ENCODE measurements at places on chromosomes 12 and 14. TPM values are rescaled to one million over a fixed set of nuclear protein-coding genes. Genes with fewer than 3 reads are reported as not detected.

DNA sequence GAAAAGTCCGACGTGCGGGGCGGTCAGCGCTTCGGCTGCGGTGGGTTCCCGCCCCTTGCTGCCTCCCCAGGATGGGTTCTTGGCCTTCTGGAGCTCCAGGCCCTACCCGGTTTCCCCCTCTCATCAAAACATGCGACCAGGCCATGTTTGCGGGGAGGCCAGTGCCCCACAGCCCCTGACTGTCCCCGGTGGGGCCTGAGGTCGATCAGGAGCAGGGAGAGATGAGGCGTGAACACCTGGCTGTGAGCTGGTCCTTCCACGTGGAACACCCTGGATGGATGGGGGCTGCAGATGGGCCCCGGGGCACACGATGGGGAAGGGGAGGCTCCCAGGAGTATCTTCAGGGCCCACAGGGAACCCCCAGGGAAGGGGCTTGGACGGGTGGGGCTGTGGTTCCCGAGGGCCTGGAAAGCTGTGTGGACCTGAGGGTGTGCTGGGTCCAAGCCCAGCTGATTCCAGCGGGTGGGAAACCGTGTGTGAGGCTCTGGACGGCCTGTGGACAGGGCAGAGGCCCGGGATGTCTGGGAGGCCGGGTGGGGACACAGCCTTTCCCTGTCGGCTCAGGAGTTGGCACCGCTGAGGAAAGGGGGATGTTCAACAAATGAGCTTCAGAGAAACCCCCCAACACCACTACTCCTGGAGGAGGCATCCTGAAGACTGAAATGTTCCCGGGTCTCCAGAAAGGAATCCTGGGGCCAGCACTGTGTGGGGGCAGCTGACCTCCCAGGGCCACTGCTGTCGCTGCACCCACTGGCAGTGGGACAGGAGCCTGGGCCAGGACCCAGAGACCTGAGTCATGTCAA is 187.0 kb upstream of the C14orf180 start:
- DNase-seq, result no peak

DNA sequence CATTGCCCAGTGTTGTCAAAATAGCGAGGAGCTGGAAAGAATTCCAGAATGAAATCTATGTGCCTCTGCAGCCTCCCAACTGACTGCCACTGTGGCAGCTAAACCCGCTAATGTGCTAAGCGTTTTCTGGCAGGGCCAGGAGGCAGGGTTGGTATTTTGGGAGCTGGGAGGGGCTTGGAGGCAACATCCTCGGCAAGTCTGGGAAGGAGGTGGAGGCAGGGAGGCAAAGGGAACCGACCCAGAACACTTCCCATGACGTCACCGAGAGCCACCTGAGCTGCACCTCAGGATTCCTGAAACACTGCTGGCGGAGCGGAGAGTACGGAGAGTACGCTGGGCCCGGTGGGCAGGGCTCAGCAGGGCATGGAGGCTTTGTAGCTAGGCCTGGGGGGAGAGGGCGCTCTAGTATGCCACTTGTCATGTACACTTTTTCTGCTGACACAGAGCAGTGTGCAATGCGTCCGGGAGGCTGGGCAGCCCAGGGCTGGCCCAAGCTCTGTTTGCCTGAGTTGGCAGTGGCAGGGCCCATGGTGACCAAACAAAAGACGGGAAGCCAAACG is 81.5 kb downstream of the DPF3 start:
- DNase-seq, result peak; percentile 63

GRCh38 chr12:112969547-112970306 is 8.6 kb upstream of the OAS2 start:
- DNase-seq, result no peak

DNA sequence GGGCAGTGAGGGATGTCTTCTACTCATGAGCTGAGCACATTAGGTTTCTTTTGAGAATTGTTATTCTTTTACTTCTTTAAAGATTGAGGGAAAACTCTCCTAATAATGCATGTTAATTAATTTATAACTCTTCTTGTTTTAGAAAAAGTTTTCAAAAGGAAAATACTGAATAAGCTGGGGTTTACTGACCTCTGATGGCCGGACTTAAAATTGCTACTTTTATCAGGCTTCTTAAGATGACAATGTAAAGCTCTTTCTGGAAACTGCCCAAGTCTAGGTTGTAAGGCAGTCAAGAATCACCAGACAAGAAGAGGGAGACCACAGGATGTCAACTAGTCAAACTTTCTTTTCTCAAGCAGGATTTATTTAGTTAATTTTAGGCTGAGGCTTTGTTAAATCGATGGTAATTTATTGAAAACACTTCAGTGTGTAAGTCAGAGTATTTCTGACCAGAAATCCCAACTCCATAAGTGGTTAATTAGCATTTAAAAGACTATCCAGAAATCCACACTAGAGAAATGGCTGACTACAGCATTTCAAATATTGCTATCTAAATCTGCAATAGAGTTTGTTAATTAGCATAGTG is 82.1 kb downstream of the AVPR1A start:
- DNase-seq, result peak; percentile 63

GRCh38 chr14:61812347-61813095 is 50.3 kb downstream of the SNAPC1 start:
- no peak for DNase-seq

- DNase-seq, result no peak
Observed at GRCh38 chr12:2047752-2048151, 5.0 kb upstream of the CACNA1C start.

- DNase-seq, result no peak
Observed at GRCh38 chr14:74612350-74613021, 449 bp upstream of the LTBP2 start.

DNA sequence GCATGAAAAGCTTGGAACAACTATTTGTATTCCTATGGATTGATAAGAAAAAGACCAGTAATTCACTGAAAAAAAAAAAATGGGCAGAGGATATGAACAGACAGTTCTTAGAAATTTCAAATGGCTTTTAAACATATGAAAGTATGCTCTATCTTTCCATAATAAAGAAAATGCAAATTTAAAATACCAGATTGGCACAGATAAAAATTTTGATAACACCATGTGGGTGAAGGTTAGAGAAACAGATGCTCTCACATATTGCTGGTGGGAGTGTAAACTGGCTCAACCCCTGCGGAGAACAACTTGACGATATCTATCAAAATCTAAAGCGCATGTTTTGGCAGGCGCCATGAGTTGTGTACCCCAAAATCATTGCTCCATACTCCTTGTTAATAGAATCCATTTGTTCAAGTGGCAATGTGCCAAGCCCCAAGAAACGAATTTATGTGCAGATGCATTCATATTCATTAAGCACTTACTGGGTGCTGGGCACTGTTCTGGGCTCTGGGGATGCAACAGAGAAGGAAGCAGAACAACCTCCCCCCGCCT is 29.5 kb upstream of the TMPO start:
- DNase-seq, result no peak

GRCh38 chr12:101174541-101174940 is 35.5 kb downstream of the SLC5A8 start:
- no peak for DNase-seq

- DNase-seq, result peak; percentile 29
Observed at GRCh38 chr14:89232265-89233070, 184.6 kb downstream of the FOXN3 start.

GRCh38 chr12:80946591-80946990 is 8.9 kb upstream of the LIN7A start:
- peak; percentile 12 for DNase-seq

GRCh38 chr12:131692431-131692830 is 18.5 kb upstream of the SFSWAP start:
- DNase-seq, result no peak

GRCh38 chr14:104349950-104350349 is 211.6 kb downstream of the KIF26A start:
- no peak for DNase-seq

DNA sequence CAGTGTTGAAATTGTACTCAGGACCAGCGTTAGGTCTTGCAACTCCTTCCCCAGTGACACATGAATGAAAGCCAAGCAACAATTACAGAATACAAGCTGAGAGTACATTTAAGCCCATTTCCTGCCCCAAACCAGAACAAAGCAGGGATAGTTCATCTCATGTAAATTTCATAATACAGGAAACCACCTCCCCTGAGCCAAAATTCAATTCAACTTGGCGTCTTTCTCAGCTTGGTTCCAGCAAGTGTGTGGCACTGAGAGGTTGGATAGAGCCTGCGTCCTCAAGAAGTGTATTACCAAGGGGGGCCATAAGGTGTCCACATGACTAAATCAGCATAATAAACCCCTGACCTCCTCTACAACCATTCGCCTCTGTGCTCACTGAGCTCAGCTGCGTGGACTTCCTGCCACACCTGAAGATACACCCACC is 278.9 kb upstream of the CRY1 start:
- peak; percentile 76 for DNase-seq

GRCh38 chr14:95946867-95947266 is 70.2 kb downstream of the TUNAR start:
- DNase-seq, result no peak

DNA sequence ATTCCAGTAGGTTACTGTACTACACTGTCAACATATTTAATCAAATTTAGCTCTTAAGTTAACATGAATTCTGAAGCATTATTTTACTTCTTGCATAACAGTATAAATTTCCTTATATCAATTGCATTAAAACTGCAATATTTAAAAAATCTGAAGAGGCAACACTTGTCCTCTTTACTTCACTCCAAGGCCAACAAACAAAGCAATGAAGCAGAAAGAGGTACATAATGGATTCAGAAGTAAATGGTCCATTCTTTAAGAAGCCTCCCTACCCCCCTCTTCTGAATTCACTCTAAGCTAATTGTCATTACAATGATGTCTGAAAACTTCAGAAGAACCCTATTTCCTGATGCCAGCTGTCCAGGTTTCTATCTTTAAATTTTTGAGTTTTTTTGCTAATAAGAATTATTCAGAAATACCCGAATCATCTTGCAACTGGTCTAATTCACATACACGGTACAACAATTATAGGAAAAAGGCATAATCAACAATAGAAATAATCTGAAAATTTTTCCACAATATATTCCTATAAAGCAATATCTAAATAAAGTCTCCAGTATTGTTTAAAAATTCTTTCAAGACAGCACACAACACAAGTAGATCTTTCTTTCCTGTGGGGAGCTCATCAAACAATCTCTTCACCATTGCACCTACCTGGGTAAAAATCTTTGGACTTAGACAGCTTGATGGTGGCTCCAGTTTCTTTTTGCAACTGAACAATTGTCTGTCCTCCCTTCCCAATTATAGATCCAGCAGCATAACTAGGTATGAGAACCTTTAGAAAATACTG is 2.9 kb downstream of the NOVA1 start:
- no peak for DNase-seq

GRCh38 chr12:93524386-93525133 is 47.9 kb upstream of the SOCS2 start:
- DNase-seq, result peak; percentile 38

DNA sequence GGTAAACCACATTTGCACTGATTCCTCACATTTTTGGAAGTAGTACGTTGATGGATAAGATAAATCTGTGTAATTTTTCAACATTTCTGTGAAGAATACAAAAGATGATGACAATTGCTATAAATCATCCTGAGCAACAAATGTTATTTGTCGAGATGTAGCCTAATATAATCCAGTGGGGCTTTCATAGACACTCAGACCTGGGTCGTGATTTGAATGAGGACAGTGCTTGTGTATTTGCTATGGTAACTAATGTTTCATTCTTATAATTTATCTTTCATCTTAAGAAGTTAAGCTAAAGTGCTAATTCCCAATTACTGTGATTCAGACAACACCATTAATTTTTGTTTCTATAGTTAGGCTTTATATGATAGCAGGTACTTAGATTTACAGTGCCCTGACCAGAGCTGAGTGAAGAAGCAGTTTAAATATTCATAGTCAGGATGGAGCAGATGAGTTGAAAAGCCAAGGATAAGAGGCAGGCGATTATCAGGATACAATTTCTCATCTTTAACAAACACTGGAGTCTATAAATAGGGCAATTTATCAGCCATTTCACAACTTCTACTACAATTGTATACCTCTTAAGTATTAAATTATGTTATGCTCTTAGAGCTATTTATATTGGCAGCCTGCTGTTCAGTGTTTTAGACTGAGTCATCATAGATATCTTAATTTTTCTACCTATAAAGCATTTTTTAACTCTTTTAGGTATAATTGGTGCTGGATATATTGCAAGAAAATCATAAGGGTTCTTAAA is 359.9 kb downstream of the TRHDE start:
- DNase-seq, result no peak

- peak; percentile 98 for DNase-seq
Observed at GRCh38 chr12:64452559-64453329, 824 bp downstream of the TBK1 start.

DNA sequence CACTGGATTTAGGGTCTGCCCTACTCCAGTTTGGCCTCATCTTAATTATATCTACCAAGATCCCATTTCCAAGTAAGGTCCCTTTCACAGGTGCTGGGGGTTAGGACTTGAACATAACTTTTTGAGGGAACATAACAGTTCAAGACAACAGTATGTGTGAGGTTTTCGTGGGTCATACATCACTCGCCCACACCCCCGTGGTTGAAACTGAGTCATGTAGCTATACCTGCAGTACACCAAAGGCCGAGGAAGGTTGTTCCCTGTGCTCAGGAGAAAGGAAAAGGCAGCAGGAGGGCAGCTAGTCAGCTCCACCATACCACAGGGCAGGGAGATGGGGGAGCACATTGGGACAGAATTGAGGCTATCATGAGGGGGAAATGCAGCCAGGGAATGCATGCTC is 167.0 kb downstream of the PPM1H start:
- DNase-seq, result no peak

DNA sequence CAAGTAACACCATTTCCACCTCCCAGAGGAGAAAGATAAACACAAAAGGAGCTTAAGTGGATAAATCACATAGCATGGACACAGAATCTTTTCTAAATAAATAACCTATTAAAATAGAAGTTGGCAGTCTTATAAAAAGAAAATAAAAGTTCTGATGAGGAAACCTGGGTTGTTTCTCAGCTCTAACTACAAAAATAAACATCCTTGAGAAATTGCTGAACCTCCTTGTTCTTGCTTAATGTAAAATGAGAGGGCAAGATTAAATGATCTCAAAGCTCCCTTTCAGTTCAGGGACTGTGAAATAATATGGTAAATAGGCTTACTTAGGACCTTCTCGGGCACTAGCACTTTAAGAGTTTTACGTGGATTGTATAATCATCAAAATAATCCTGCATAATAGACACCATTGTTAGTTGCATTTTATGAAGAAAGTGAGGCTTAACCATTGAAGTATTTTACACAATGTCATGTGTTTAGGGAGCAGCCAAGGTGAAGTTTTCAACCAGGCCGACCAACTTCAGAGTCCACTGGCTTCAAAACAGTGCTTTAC is 214.0 kb upstream of the NOVA1 start:
- no peak for DNase-seq

- DNase-seq, result peak; percentile 69
Observed at GRCh38 chr12:26056335-26056734, 68.5 kb downstream of the BHLHE41 start.

DNA sequence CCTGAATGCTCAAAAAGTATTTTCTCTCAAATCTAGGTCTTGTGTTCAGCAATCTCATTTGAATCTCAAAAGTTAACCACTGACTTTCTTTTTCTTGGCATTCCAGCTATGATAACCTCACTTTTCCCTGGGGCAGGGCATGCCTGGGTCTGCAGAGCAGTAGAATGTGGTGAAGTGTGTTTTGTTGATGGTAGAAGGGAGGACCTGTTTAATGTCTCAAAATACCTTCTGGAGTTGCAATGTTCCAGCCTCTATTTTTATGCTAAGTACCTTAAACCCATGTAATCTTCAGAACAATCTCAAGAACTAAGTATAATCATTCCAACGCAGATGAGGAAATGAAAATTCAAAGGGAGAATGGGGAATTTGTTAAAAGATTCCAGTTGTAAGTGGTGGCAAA is 82.1 kb upstream of the FUT8 start:
- peak; percentile 72 for DNase-seq

Gene PLD4
- total RNA-seq, result not detected

Gene P3H3
- 20.0 TPM for total RNA-seq

Gene KLRC4
- not detected for total RNA-seq

Gene NYNRIN
- total RNA-seq, result 2.0 TPM

Gene OTOGL
- under 0.01 TPM for total RNA-seq

Gene CELA1
- not detected for total RNA-seq

Gene SERPINA1
- total RNA-seq, result 0.26 TPM

Gene KRT72
- not detected for total RNA-seq
